Right renal cortex interstitium (tissue), 3 donors: ENCODE measurements at places on chromosomes 11 and 22.

- no peak for DNase-seq
Observed at GRCh38 chr11:127074151-127074761, 73.7 kb upstream of the KIRREL3 start.

GRCh38 chr11:37858398-37858797 lies 1260.4 kb upstream of the RAG2 start:
- no peak for DNase-seq

DNA sequence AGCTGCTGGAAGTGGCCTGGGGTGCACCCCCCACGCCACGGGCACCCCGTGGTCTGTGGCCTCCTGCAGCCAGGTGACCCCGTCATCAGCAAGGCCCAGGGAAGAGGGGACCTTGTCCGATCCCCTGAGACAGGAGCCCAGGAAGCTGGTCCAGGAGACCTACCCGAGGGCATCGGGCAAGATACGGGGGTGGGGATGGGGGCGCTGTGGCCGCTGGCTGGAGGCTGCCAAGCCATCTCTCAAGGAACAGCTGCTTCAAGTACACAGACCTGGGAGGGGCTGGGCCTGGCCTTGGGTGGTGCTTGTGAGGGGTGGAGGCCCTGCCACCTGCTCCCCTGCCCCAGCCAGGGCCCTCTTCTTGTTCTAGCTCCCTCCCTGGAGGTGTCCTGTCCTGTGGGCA lies 1272.1 kb downstream of the BRD1 start:
- no peak for DNase-seq

DNA sequence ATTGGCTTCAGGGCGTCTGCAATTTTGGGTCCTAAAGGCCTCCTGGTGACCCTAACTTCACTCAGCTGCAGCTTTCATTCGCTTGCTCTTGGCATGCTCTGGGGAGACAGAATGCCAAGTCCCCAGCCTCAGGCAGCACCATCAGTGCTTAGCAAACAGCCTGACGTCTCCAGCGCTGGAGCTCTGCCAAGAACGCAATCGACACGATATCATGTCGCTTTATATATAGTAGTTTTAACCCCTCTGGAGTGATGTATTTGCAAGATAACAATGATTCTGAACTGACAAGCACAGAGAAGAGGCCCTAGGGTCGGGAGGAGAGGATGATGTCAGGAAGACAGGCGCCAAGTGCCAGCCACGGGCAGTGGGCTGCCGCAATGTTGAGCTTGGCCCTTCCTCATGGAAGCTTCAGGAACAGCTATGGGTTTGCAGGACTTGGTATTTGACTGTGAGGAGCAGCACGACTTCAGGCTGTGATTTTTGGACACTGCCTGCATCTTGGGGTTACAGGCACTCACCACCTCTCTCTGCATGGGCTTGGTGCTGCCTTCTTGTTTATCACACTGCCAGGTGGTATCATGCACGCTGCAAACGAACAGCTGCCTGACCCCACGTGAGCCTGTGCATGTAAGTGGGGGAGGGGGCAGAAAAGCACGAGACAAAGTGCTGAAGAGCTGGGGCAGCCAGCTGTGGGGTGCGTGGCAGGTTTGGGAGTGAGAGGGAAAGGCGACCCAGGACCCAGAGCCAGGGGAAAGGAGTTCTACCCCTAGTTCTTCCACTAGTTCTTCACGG lies 26.1 kb downstream of the B3GAT1 start:
- DNase-seq: no peak
